ENCODE measurements at places on chromosomes 5 and 9. TPM values are rescaled to one million over a fixed set of nuclear protein-coding genes. Genes with fewer than 3 reads are reported as not detected.

EIF4E1B gene
- not detected for total RNA-seq

HSPB3 gene
- total RNA-seq = 0.85 TPM

INSL4 gene
- total RNA-seq = not detected

C9orf43 gene
- total RNA-seq = 0.13 TPM

MOB3B gene
- 0.17 TPM for total RNA-seq

BTNL3 gene
- total RNA-seq = not detected

FRMD3 gene
- total RNA-seq = 2.6 TPM

KIF24 gene
- total RNA-seq = 1.2 TPM

PDLIM4 gene
- total RNA-seq = 30.6 TPM

LECT2 gene
- total RNA-seq = not detected

C9 gene
- total RNA-seq = not detected

BTF3 gene
- total RNA-seq = 175 TPM

MEIKIN gene
- total RNA-seq = not detected

OTP gene
- not detected for total RNA-seq

FIBCD1 gene
- total RNA-seq = 10.7 TPM

HEXB gene
- 210 TPM for total RNA-seq

PCDHB9 gene
- 0.40 TPM for total RNA-seq

GBGT1 gene
- 5.7 TPM for total RNA-seq

INSL6 gene
- not detected for total RNA-seq

ESM1 gene
- total RNA-seq = 54.3 TPM

CCL19 gene
- total RNA-seq = not detected

DMRT3 gene
- total RNA-seq = not detected

FBP2 gene
- total RNA-seq = not detected

IL31RA gene
- total RNA-seq = 0.76 TPM

NTNG2 gene
- total RNA-seq = 3.8 TPM

RNF208 gene
- total RNA-seq = 2.8 TPM

HAVCR2 gene
- 0.33 TPM for total RNA-seq

CMYA5 gene
- 0.52 TPM for total RNA-seq

FAM78A gene
- 0.69 TPM for total RNA-seq

CTSV gene
- 0.17 TPM for total RNA-seq

ENTREP1 gene
- total RNA-seq = 0.33 TPM

SLC46A2 gene
- total RNA-seq = not detected

SEMA6A gene
- 0.23 TPM for total RNA-seq

SLC34A1 gene
- total RNA-seq = not detected

PLEKHG4B gene
- total RNA-seq = not detected

CDKN2A gene
- total RNA-seq = 6.6 TPM

TPM2 gene
- 885 TPM for total RNA-seq

PAPPA gene
- 201 TPM for total RNA-seq

NFIB gene
- 39.1 TPM for total RNA-seq

OCLN gene
- 1.1 TPM for total RNA-seq

IFNA21 gene
- not detected for total RNA-seq

TAF11L10 gene
- total RNA-seq = not detected

STING1 gene
- 76.5 TPM for total RNA-seq

NKD2 gene
- 3.5 TPM for total RNA-seq

NRG2 gene
- total RNA-seq = 0.98 TPM

LEAP2 gene
- total RNA-seq = 0.30 TPM

SV2C gene
- not detected for total RNA-seq

PCA3 gene
- 0.07 TPM for total RNA-seq

RNF183 gene
- total RNA-seq = not detected

CDH18 gene
- total RNA-seq = 5.3 TPM

LCN9 gene
- total RNA-seq = not detected

FOXE1 gene
- 0.07 TPM for total RNA-seq

DDX46 gene
- 20.5 TPM for total RNA-seq
